NCI-H1092 treated with DMSO at 0.1 percent for 48 hours (cell line): ENCODE measurements at places on chromosomes 16 and 17.

GRCh38 chr17:40614431-40615067 is 33.1 kb downstream of the SMARCE1 start:
- no peak for DNase-seq

- DNase-seq = no peak
Measured at GRCh38 chr17:16478649-16479048, 13.3 kb downstream of the LRRC75A start.

- no peak for DNase-seq
Measured at GRCh38 chr16:11675561-11676511, 7.6 kb downstream of the SNN start.

- DNase-seq = no peak
Measured at GRCh38 chr16:65313936-65314626, 192.2 kb upstream of the CDH11 start.

DNA sequence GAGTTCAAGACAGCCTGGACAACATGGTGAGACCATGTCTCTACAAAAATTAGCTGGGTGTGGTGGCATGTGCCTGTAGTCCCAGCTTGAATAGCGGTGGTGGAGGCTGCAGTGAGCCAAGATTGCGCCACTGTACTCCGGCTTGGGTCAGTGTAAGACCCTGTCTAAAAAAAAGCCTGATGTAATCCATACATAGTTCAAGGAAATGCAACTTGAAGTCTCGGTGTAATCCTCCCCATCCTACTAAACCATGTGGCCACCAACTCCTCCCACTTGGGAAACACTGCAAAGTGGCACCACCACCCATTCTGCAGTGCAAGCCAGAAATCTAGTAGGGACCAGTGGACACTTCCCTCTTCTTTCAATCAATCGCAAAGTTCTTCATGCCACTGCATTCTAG is 5.4 kb upstream of the KPNB1 start:
- no peak for DNase-seq

GRCh38 chr17:50830994-50831393 is 4.4 kb upstream of the WFIKKN2 start:
- DNase-seq = no peak

GRCh38 chr16:73794994-73795393 is 501.6 kb upstream of the PSMD7 start:
- DNase-seq = no peak

DNA sequence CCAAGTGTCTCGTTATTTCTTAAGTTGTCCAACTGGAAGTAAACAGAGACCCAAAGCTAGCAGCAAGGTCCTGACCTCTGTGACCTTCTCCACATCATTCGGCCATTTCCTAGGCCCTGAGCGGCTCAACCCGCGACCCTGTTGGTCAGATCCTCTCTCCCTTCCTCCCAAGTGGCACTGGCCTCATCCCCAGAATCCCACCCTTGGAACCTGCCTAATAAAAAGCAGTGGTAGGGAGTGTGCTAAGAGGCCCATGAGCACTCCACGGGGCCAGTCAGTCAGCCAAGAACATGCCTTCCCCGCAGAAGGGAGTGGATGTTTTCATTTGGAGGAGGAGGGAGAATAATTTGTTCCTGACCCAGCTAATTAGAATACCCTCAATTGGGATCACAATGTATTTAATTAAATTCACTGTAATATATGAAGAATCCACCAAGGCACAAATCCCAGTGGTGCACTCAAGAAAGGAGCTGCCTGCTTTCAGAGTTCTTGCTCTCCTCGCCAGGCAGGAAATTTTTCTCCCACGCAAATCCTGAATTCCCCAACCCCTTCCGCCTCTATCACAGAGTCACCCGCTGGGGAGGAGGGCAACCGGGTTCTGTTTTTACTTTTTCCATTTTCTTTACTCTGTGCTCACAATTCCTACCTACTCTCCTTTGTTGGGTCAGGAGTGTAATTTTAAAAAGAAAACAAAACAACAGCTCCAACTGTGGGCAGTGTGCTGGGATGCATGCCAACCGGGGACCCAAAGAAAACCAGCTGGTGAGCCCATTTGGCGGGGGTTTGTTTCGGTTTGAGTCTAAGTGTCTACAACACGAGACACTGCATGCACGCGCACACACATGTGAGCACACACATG is 153.4 kb downstream of the ZFHX3 start:
- no peak for DNase-seq

DNA sequence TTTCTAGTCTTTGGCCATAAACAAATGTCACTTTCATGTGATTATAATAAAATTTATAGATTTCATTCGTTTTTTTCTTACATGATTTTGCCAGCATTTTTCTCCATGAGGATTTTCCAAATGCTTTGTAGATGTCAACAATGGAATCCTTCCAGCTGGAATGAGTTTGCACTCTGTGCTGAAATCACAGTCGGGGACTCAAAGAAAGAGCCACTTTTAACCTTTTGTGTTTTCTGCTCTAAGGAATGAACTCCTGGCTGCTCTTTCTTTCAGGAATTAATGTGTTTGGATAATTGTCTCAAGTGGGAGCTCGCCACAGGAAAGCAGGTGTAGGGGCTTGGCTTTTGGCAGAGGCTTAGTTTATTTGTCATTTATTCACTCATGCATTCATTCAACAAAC is 372.3 kb upstream of the SALL1 start:
- peak; percentile 47 for DNase-seq

GRCh38 chr17:2002767-2003329 is 22.3 kb downstream of the RTN4RL1 start:
- no peak for DNase-seq

- DNase-seq = no peak
Measured at GRCh38 chr17:53806473-53806872, 16.3 kb upstream of the KIF2B start.

DNA sequence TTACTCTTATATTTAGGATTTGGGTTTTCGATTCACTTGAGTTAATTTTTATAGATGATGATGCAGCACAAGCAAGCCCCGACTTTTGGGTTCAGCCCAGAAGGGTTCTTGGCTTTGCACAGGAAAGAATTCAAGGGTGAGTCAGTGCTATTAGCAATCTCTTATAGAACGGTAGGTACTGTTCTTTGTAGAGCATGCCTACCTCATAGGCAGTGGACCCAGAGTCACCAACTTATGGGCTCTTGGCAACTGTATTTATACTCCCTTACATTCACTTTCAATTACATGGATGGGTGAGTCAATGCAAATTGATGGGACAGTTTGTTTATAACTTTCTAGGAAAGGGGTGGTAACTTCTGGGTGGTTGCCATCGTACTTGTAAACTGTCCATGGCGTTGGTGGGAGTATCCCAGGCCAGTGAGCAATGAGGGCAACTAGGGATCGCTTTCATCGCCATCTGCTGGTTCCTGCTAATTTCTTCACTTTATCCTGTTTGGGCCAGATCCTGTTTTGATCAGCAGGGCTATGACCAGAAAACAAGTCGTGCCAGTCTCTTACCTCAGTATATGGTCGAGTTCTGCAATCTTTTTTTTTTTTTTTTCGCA is 362.6 kb downstream of the CNTNAP4 start:
- DNase-seq = peak; percentile 30
